ENCODE measurements at places on chromosomes 2 and 18. TPM values are rescaled to one million over a fixed set of nuclear protein-coding genes. Genes with fewer than 3 reads are reported as not detected.

- no peak for DNase-seq
Measured at GRCh38 chr2:62653582-62654422, 51.7 kb upstream of the EHBP1 start.

The RPRM gene
- total RNA-seq = not detected

The CYP27C1 gene
- 0.05 TPM for total RNA-seq

GRCh38 chr2:218046238-218046637 lies 22.8 kb upstream of the RUFY4 start:
- no peak for DNase-seq

DNA sequence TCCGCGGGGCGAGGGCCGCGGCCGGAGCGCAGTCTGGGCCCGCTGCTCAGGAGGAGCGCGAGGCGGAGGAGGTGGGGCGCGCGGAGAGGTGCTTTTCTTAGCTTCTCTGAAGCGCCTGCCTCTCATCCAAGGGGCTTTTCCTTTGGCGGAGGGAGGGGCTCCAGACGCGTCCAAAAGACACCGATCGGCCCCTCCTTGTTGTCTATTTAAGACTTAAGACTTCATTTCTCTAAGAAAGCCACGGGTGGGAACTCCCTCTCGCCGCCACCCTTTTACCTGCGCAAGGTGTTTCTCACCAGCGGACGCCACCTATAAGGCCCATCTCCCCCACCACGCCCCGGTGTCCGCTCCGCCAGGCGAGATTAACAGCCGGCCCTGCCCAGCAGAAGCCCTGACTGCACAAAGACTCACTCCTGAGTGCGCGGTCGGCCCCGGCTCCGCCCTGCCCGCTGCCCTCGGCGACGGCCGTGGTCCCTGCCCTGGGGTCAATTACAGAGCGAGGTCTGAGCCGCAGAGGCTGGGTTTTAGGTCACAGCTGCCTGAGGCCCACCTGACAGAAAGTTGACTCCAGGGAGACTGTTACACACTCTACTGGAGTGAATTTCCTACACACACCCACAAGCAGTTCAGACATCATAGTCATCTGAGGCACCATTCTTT lies at the start of gene DSC2:
TSS of gene DSC2 (minus strand) at position 397 of the 660 bp plus-strand sequence. CDS start 450 bp downstream, outside the sequence.
- peak; percentile 61 for DNase-seq

- no peak for DNase-seq
Measured at GRCh38 chr2:60958361-60958760, 59.2 kb upstream of the PEX13 start.

Measured in left lobe of liver (tissue), 2 donors.